ENCODE measurements at places on chromosomes 2 and 18. TPM values are rescaled to one million over a fixed set of nuclear protein-coding genes. Genes with fewer than 3 reads are reported as not detected.

GRCh38 chr18:10114717-10115463 lies 201.1 kb downstream of the VAPA start:
- no peak for DNase-seq
- H3K4me1 ChIP-seq = peaks cover under 1% of the 10 kb centered on the region
- H3K27me3 ChIP-seq = no peaks in the 10 kb centered on the region
- H3K27ac ChIP-seq = no peak overlapping the region
- no peaks in the 10 kb centered on the region for H3K36me3 ChIP-seq

DNA sequence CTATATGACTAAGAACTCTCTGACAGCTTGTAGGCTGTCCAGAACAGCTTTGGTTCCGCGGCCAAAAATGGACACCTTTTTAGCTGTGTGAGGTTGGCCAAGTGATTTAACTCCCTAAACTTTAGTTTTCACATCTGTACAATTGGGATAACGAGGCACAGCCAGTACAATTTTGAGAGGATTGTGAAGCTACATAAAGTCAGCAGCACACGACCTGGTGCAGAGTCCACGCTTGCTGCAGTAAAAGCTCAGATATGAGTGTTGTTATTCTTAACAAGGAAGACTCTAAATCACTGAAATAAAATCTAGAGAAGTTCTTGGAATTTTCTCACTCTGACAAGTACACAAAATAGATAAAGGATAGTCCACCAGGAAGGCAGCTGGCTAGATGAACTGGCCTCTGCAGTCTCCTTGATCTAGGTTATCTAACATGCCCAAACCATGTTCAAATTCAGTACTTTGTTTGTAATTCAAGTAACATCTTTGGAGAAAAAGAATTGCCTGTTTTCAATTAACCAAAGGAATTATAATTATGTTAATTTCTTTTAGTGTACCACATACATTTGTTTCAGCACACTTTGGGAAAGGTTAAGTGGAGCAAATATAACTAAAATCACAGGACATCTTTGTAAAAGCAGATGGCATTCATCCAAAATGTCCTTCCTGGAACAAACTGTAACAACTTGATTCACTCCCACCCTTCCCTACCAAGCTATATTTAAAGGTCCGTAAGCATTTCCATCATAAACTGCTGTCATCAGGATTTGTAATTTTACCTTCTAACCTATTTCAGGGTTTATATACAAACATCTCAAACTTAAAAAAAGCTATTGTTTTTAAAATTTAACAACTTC lies 201.7 kb upstream of the STK17B start:
- H3K4me1 ChIP-seq = peaks cover 66% of the 10 kb centered on the region
- DNase-seq = no peak
- peak overlapping the region; percentile 75 for H3K27ac ChIP-seq
- no peak overlapping the region for H3K4me3 ChIP-seq
- peaks cover 4% of the 10 kb centered on the region for H3K36me3 ChIP-seq

DNA sequence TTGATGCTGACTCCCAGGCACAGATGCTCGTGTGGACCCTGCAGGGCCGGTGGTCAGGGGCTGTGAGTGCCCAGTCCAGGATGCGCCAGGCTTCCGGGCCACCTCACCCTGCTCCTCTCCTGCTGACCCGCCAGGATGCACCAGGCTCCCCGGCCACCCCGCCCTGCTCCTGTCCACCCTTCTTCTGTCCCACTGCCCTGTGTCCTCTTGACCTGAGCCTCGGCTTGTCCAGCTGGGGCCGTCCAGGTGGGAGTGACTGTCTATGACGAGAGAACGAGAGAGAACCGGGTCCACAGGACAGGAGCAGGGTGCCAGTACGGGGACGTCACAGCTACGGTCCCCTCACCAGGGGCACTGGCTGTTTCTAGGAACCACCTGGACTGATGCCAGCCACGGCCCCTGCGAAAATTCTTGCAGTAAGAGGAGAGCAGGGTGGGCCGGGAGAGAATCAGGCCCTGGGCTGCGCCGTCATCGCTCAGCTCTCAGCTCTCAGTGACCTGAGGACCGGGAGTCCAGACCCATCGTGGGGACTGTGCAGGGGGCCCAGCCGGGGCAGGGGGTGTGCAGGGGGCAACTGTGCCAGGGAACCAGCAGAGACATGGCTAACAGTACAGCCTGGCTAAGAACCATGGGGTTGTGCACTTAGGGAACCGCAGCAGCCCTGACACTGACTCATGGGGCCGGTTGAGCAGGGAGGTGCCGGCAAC lies 12.9 kb upstream of the NFATC1 start:
- DNase-seq = peak; percentile 95
- peaks cover 10% of the 10 kb centered on the region for H3K27me3 ChIP-seq
- no peak overlapping the region for H3K4me3 ChIP-seq
- no peak overlapping the region for H3K27ac ChIP-seq
- H3K36me3 ChIP-seq = peaks cover 3% of the 10 kb centered on the region

- H3K4me3 ChIP-seq = peak overlapping the region; percentile 5
- peak overlapping the region; percentile 72 for H3K27ac ChIP-seq
- no peaks in the 10 kb centered on the region for H3K27me3 ChIP-seq
- no peaks in the 10 kb centered on the region for H3K36me3 ChIP-seq
Observed at GRCh38 chr18:51235009-51235789, 37.7 kb upstream of the MEX3C start.

- DNase-seq = no peak
- H3K4me3 ChIP-seq = no peak overlapping the region
- no peaks in the 10 kb centered on the region for H3K36me3 ChIP-seq
- H3K27ac ChIP-seq = peak overlapping the region; percentile 99
- no peaks in the 10 kb centered on the region for H3K27me3 ChIP-seq
Observed at GRCh38 chr2:113284476-113284875, 5.8 kb upstream of the PAX8 start.

GRCh38 chr2:156333951-156334495 lies 1.5 kb upstream of the NR4A2 start:
- peak overlapping the region; percentile 94 for H3K4me3 ChIP-seq
- H3K4me1 ChIP-seq = peaks cover 32% of the 10 kb centered on the region
- H3K36me3 ChIP-seq = no peaks in the 10 kb centered on the region
- DNase-seq = peak; percentile 92

DNA sequence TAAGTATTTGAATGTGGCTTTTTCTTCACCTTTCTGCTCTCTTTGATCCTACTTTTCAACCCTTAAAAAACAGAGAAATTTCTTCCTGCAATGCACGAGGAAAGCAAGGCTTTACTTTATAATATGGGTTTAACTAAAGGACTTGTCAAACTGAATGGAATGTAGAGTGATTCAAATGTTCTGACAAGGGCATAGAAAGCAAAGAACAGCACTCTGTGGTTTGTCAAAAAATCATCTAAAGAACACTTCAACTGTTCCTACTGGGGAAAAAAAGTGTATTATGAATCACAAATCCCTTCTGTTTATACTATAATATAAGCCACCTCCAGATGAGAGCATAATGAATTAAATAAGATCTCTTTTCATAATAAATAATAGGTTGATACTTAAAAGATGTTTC lies 45.0 kb upstream of the RIT2 start:
- H3K4me1 ChIP-seq = peaks cover 24% of the 10 kb centered on the region
- no peak overlapping the region for H3K27ac ChIP-seq
- no peak for DNase-seq
- no peaks in the 10 kb centered on the region for H3K36me3 ChIP-seq
- no peak overlapping the region for H3K4me3 ChIP-seq
- H3K27me3 ChIP-seq = no peaks in the 10 kb centered on the region

- no peak overlapping the region for H3K4me3 ChIP-seq
- no peaks in the 10 kb centered on the region for H3K27me3 ChIP-seq
- H3K27ac ChIP-seq = peak overlapping the region; percentile 97
- no peaks in the 10 kb centered on the region for H3K36me3 ChIP-seq
- DNase-seq = no peak
Observed at GRCh38 chr18:63160172-63160995, 159.2 kb downstream of the BCL2 start.

DNA sequence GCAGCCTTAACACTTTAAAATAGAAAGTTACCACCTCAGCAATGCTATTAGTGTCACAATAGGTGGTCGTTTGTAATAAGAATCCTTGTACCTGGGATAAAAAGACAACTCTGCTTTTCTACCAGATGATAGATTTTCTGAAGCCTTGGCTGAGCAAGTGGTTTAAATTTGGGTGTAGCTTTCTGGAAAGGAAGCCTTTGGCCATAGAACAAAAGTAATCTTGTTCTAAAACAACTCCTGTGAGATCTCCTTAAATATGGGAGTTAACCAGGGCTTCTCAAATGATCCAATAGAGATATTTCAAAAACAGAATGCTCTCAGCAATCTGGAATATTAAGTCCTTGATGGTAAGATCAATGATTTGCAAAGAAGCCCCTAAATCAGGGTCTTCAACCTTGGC lies 261.6 kb downstream of the ZNF516 start:
- peaks cover 19% of the 10 kb centered on the region for H3K27me3 ChIP-seq
- H3K27ac ChIP-seq = no peak overlapping the region
- no peak overlapping the region for H3K4me3 ChIP-seq

DNA sequence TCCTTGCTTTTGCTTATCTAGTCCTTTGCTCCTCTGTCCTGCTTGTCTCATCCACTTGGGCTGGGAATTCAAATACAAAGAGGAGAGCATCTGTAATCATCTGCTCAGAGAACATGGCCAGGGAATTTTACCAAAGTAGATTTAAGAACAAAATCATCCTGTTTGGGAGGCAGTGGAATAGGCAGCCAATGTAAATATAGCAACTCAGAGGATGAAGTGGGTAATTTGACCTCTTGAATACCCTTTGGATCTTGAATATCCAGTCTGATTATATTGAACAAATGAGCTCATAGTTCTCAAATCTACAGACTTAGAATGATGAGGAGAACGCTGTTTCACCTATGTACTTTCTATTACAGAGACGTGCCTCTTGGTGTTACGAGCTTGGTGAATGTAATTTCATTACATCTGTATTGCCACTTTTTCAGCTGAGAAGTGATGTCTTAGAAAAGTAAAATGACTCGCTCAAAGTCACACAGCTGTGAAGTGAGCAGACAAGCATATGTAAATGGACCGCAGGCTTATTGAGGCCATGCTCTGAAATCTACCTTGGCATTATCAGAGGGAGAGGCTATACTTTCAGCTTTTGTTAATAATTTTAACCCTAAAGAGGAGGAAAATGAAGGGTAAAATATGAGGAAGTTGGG lies 266.3 kb downstream of the MTX2 start:
- peaks cover 22% of the 10 kb centered on the region for H3K27me3 ChIP-seq
- no peaks in the 10 kb centered on the region for H3K36me3 ChIP-seq
- no peak for DNase-seq
- no peak overlapping the region for H3K4me3 ChIP-seq
- no peaks in the 10 kb centered on the region for H3K4me1 ChIP-seq

- peaks cover 22% of the 10 kb centered on the region for H3K27me3 ChIP-seq
- H3K27ac ChIP-seq = no peak overlapping the region
- no peaks in the 10 kb centered on the region for H3K36me3 ChIP-seq
- H3K4me3 ChIP-seq = no peak overlapping the region
Observed at GRCh38 chr2:126839796-126840195, 58.9 kb upstream of the TEX51 start.

- H3K4me3 ChIP-seq = no peak overlapping the region
- peaks cover 2% of the 10 kb centered on the region for H3K27me3 ChIP-seq
- H3K27ac ChIP-seq = no peak overlapping the region
- no peaks in the 10 kb centered on the region for H3K36me3 ChIP-seq
- H3K4me1 ChIP-seq = peaks cover 20% of the 10 kb centered on the region
Observed at GRCh38 chr2:15588329-15588919, 3.2 kb upstream of the DDX1 start.

GRCh38 chr18:55477499-55477859 lies 110.5 kb downstream of the TCF4 start:
- DNase-seq = no peak
- peaks cover 13% of the 10 kb centered on the region for H3K4me1 ChIP-seq
- peak overlapping the region; percentile 50 for H3K4me3 ChIP-seq
- peak overlapping the region; percentile 46 for H3K27ac ChIP-seq
- no peaks in the 10 kb centered on the region for H3K27me3 ChIP-seq
- H3K36me3 ChIP-seq = no peaks in the 10 kb centered on the region

PLEK gene
- total RNA-seq = not detected

DCDC2C gene
- total RNA-seq = not detected

EPG5 gene
- 28.9 TPM for total RNA-seq

SLC4A3 gene
- 9.7 TPM for total RNA-seq

RAPH1 gene
- 58.9 TPM for total RNA-seq

OR6B2 gene
- not detected for total RNA-seq
